Germinal center (tissue), 1 donor: ENCODE measurements at places on chromosomes 11 and 22.

- DNase-seq, result no peak
Measured at GRCh38 chr11:117259417-117259816, 26.9 kb downstream of the RNF214 start.

GRCh38 chr22:32132783-32133182 is 26.3 kb downstream of the C22orf42 start:
- no peak for DNase-seq

- DNase-seq, result no peak
Measured at GRCh38 chr22:40535642-40536041, 100.9 kb downstream of the MRTFA start.

- DNase-seq, result no peak
Measured at GRCh38 chr11:61628662-61628970, 47.7 kb upstream of the SYT7 start.

- no peak for DNase-seq
Measured at GRCh38 chr11:118979434-118979833, 7.9 kb downstream of the FOXR1 start.

DNA sequence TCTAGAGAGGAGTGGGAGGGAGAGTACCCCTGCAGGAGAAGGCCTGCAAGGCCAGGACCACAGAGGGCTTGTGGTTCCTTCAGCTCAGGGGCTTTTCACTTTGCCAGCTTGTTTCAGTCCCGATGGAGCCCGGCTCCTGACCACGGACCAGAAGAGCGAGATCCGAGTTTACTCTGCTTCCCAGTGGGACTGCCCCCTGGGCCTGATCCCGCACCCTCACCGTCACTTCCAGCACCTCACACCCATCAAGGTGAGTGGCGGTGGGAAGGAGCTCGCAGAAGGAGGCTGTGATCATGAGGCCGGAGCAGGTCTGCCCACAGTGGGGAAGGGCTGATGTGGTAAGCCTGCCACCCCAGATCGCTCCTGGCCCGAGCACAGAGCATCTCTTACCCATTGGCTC is 13.5 kb downstream of the ACP2 start:
- DNase-seq, result no peak
